Stimulated activated CD4-positive, alpha-beta T cell treated with anti-CD3 and anti-CD28 coated beads, Interleukin-2, amount 100 ng/mL, for 4 hours (primary cell): ENCODE measurements at places on chromosomes 2 and 18.

DNA sequence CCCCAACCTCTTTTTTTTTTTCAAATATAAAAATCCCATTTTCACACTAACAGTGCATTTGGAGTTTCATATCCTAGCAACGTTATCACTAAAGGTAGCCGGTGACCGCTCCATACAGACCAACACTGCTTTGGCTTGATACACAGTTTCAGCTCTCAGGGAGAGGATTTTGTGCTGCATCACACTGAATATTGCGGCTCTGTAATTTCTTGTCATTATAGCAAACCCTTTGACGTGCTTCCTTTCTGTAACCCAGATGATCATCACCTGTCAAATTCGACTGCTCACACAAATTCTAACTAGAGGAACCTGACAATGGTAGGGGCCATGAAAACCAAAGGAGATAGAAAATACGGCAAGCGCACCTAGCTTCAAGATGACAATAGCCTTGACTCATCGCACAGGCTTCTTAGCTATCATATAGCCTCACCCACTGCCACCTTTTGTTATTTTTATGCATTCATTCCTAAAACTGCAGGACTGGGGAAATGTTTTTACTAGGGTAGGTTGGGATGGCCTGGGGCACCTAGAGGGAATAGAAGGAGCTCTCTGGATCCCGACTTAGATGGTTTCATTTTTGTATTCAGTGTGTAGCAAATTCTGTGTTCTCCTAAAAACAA is 582.9 kb upstream of the PIK3C3 start:
- no peak for DNase-seq

DNA sequence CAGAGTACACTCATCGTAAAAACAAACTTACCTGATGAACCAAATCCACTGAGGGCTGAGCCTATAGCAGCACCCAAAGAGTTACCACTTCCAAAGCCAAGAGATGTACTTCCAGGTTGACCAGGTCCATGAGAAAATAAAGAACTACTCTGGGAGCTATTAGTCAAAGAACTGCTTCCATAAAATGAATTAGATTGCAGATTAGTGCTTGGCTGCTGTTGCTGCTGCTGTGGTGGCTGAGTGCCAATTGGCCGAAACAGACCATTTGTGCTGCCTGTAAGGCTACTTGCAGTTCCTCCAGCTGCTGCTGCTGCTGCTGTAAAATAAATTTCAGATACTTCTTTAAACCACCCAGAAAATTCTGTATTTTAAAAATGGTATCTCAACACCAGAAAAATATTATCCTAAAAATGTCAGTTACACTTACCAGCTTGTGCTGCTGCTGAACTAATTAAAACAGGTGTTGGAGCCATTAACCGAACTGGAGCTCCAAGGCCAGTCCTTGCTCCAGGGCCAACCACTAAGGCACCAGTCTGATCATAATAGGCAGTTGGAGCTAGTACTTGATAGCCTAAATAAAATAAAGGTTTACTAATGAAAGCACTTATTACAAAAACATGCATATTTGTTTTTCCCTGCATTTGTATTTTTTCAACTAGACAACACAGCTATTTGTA is 58.1 kb upstream of the SDC1 start:
- no peak for DNase-seq

GRCh38 chr2:183267148-183267827 is 143.0 kb downstream of the NUP35 start:
- DNase-seq = no peak

- no peak for DNase-seq
Observed at GRCh38 chr18:12362473-12363174, 14.4 kb downstream of the AFG3L2 start.

DNA sequence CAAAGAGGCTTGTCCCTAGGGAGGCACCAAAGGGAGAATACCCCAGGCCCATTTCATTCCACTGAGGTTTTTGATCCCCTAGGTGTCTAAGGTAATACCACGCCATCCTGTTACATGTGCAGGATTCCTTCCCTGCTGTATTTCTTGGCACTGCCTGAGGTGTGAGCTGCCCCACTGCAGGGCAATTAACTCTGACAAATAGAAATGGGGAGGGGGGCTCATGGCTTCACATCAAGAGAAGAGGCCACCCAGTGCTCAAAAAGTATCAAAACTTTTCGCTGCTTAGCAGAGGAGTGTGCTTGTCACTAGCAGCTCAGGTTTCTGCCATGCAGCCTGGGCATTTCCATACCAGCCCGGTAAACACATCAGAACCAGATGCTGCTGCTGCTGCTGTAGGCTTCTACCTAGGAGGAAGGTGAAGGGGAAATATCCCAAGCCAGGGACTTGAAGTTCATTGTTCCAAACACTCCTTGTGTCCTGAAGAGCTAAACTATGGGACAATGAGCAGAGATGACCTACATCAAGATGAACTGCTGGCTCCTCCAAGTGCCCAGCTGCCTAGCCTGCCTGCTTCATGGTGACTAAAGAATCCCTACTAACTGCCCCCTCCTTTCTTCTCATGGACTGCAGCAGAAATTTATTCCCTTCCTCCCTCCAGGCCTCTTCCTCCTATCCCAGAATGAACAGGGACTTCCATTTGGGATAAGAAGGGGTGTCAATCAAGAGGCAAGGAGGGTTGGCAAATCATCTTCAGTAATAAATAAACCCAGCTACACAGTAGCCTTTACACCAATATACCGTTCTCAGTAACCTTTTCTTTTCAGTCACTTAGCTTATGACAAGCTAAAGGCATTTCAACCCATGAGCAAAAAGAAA is 16.4 kb downstream of the POU3F3 start:
- DNase-seq = no peak

DNA sequence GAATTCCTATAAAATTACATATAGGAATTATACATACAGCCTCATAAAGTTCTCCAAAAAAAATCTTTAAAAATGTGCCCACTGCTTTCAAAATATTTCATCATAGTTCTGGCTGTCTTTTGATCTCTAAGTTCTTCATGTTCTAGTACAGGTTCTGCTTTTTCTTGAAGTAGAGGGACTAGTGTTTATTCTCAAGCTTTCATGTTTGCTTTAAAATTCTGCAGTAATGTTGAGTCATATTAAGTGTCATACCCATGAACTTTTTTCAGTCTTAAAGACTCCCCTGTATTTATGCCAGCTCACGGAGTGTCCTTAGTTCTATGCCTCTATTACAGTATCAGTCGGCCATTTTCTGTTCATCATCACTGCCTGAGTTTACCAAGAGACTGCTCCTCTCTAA is 54.8 kb upstream of the CCDC141 start:
- DNase-seq = no peak

DNA sequence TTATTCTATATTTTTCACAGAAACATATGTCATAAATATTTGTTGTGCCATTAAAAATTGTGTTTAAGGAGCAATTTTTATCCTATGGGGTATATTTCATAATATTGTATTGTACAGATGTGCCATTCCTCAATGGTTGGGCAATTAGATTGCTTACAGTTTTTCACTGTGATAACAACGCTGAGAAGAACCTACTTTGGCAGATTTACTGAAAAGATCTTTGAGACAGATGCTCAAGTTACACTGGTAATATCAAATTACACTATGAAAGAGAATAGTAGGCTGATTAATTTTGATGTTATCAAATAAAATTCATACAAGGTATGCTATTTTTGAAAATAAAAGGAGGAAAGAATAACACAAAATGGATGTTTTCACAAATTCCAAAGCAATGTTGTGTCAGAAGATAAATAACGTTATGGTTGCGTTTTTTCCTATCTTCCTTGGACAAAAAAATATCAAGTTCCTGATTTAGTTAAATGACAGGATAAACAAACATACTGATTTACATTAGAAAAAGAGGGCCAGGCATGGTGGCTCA is 335.1 kb upstream of the ZNF521 start:
- no peak for DNase-seq

- no peak for DNase-seq
Observed at GRCh38 chr2:112035786-112036185, 19.3 kb upstream of the TMEM87B start.

DNA sequence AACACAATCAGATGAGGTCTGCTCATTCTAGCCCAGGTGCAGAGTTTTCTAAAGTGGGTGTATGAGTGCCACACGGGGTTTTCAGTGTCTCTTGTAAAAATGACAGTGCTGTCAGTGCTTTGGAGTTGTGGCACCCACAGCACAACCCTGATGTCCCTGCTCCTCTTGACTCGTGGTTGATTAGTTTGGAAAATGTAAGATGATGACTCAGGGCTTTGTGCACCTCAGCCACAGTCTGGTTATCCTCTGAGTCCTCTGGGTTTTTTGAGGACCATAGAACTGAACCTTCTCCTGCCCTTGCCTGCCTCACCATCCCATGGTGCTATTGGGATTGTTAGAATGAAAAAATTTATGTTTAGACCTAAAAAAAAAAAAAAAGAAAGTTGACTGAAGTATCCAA is 105.6 kb downstream of the MYO1B start:
- DNase-seq = no peak

DNA sequence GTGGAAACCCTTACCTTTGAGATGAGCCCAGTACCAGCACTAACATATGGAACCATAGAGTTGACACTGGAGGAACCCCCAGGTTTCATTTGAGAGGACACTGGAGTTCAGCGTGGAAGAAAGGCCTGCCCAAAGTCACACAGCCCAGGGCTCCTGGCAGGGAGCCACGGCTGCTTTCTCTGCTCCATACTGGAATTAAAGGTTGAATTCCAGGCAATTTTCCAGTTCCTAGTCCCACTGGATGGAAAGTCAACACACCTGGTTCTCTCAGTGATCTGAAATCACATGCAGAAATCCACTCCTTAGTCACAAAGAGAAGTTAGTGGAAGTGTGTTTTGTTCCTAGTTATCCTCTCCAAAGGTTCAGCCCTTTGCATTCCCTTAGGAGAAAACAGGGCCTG is 336.1 kb upstream of the SKOR2 start:
- DNase-seq = no peak

- peak; percentile 6 for DNase-seq
Observed at GRCh38 chr2:117785740-117786139, 28.8 kb upstream of the DDX18 start.

DNA sequence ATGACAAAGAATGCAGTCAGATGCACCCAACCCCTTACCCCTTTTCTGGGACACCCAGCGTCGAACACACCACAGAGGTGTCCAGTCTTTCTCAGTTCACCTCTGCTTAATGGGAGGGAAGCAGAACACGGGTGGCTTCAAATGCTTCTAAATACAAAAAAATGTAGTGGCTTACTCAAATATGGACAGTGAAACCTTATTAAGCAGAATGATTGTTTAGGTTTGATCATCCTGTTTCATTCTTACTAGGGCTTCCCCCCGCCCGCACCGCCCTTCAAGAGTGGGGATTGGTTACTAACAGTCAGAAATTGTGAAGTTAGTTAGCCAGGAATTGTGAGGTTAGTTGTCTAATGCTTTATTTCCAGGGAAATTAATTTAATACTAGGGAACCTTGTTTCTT is 21.6 kb downstream of the ATG16L1 start:
- no peak for DNase-seq
